Myometrial cell (primary cell): ENCODE measurements at places on chromosomes 2 and 18. TPM values are rescaled to one million over a fixed set of nuclear protein-coding genes. Genes with fewer than 3 reads are reported as not detected.

Gene R3HDM1
- 12.7 and 13.3 TPM in 2 replicates for total RNA-seq

Gene WNT6
- not detected in 2 replicates for total RNA-seq

Gene LINC00305
- not detected in 2 replicates for total RNA-seq

Gene TMEM247
- not detected in 2 replicates for total RNA-seq

Gene PSMA8
- total RNA-seq = not detected in 2 replicates

Gene NEU2
- not detected in 2 replicates for total RNA-seq

Gene NR4A2
- total RNA-seq = 0.18 and 0.29 TPM in 2 replicates

Gene TTC21B
- total RNA-seq = 6.9 and 7.8 TPM in 2 replicates

Gene CASP10
- 2.9 and 4.1 TPM in 2 replicates for total RNA-seq

Gene NXPH2
- total RNA-seq = not detected in 2 replicates

Gene COL4A3
- not detected in 2 replicates for total RNA-seq

Gene PLGLB1
- not detected in 2 replicates for total RNA-seq

Gene PASK
- 4.3 and 6.6 TPM in 2 replicates for total RNA-seq
